ENCODE measurements at places on chromosomes 12 and 14.
A peak's percentile ranks its signal among the peaks of the same experiment; 100 is the strongest.

- H3K27ac ChIP-seq, result no peak overlapping the region
- H3K27me3 ChIP-seq, result no peaks in the 10 kb centered on the region
- peaks cover 21% of the 10 kb centered on the region for H3K36me3 ChIP-seq
- peak overlapping the region; percentile 83 for H3K4me3 ChIP-seq
- peak; percentile 42 for DNase-seq
Measured at GRCh38 chr14:102508774-102509745, 516 bp downstream of the ANKRD9 start.

DNA sequence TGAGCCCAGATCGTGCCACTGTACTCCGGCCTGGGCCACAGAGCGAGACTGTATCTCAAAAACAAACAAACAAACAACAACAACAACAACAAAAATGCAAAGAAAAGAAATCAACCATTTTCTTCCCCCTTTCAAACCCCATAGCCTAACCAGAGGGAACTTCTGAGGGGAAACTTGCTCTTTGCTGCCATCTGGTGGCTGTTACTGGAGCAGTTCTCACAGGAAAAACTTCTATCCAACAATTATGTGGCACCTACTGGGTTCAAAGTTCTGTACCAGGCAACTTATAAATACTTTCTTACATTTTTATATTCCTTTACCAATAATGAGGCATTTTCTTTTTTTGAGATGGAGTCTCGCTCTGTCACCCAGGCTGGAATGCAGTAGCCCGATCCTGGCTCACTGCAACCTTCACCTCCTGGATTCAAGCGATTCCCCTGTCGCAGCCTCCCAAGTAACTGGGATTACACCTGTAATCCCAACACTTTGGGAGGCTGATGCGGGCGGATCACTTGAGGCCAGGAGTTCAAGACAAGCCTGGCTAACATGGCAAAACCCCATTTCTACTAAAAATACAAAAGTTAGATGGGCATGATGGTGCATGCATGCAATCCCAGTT is 50.9 kb upstream of the BICDL1 start:
- no peaks in the 10 kb centered on the region for H3K27me3 ChIP-seq
- no peaks in the 10 kb centered on the region for H3K4me1 ChIP-seq
- DNase-seq, result peak; percentile 83
- H3K36me3 ChIP-seq, result no peaks in the 10 kb centered on the region
- H3K27ac ChIP-seq, result no peak overlapping the region

GRCh38 chr12:16610001-16610585 is 4.1 kb upstream of the LMO3 start:
- peaks cover 23% of the 10 kb centered on the region for H3K27me3 ChIP-seq
- H3K4me3 ChIP-seq, result no peak overlapping the region
- no peaks in the 10 kb centered on the region for H3K36me3 ChIP-seq
- peaks cover 7% of the 10 kb centered on the region for H3K4me1 ChIP-seq
- no peak overlapping the region for H3K27ac ChIP-seq
- DNase-seq, result no peak

GRCh38 chr12:6951551-6952120 is 480 bp downstream of the PTPN6 start:
- no peaks in the 10 kb centered on the region for H3K27me3 ChIP-seq
- peaks cover 8% of the 10 kb centered on the region for H3K36me3 ChIP-seq
- no peak for DNase-seq
- H3K4me1 ChIP-seq, result peaks cover 6% of the 10 kb centered on the region

DNA sequence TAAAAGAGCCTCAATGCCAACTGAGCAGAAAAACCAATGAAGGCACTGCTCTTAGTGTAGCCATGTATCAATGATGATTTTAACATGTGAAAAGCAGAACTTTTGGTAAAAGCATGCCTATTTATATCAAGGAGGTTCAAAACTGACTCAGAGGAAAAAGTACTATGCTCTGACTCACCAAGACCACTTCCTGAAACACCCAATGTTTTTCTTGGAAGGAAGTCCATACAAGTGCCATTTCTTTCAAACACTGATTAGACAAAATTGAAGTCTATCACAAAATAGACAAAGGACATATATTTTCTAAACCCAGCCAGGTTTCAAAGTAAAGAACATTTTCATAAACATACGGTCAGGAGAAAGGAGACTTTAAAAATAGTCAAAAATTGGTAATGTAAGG is 88.6 kb downstream of the EPS8 start:
- no peaks in the 10 kb centered on the region for H3K4me1 ChIP-seq
- no peaks in the 10 kb centered on the region for H3K36me3 ChIP-seq
- H3K27ac ChIP-seq, result no peak overlapping the region
- no peak overlapping the region for H3K4me3 ChIP-seq

GRCh38 chr14:61469781-61470180 is 148.4 kb downstream of the PRKCH start:
- no peak for DNase-seq
- H3K4me3 ChIP-seq, result no peak overlapping the region
- peaks cover 43% of the 10 kb centered on the region for H3K4me1 ChIP-seq

DNA sequence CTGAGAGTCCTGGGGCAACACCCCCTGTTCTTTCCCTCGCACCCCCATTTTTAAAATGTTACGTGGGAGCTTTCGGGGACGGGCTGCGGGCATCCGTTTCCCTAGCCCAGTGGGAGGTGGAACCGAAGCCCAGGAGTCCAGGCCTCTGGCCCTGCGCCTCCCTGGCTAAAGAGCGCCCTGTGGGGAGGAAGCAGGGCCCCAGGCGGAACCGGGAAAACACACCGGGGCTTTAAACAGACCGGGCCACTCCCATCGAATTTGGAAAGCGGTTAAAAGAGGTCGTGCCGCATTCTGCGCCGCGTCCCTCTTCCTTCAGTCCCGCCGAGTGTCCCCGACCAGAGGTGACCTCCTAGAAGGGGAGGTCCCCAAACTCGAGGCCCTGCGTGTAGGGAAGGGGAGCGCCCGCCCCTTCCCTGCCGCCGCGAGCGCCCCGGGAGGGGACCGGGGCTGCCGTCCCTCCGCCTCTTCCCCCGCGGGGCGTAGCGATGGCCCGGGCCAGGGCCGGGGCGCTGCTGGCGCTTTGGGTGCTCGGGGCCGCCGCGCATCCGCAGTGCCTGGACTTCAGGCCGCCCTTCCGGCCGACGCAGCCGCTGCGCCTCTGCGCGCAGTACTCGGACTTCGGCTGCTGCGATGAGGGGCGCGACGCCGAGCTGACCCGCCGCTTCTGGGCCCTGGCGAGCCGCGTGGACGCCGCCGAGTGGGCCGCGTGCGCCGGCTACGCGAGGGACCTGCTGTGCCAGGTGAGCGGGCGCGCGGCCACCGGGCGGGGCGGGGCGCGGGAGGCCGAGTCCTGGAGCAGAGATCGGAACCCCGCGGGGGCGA is at the start of gene HHIPL1:
HHIPL1 (plus strand) TSS at position 407 of the 822 bp plus-strand sequence; CDS start at position 486, 79 bp downstream.
- H3K27ac ChIP-seq, result no peak within 1 kb of the TSS
- H3K36me3 ChIP-seq, result no peaks in the 10 kb centered on the region
- H3K4me3 ChIP-seq, result peak within 1 kb of the TSS; percentile 66
- no peaks in the 10 kb centered on the region for H3K27me3 ChIP-seq

GRCh38 chr14:54177641-54178621 is 218.9 kb upstream of the CDKN3 start:
- DNase-seq, result no peak
- no peak overlapping the region for H3K27ac ChIP-seq
- H3K4me3 ChIP-seq, result no peak overlapping the region

DNA sequence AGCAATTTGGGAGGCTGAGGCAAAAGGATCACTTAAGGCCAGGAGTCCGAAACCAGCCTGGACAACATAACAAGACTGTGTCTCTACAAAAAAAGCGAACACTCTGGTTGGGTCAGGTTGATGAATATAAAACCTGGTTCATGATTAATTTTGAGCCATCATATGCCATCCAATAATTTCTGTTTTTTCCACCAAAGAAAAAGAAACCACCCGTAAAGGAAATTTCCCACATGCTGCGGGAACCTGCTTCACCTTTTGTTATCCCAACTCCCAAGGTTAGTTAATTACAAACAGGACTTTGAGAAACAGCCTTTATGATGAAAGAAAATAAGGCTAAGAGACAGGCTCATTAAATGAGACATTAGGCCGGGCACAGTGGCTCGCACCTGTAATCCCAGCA is 24.1 kb upstream of the BICDL1 start:
- H3K27me3 ChIP-seq, result no peaks in the 10 kb centered on the region
- no peak overlapping the region for H3K27ac ChIP-seq
- H3K4me3 ChIP-seq, result no peak overlapping the region
- no peaks in the 10 kb centered on the region for H3K4me1 ChIP-seq
- no peaks in the 10 kb centered on the region for H3K36me3 ChIP-seq

GRCh38 chr14:92014040-92014439 is 25.8 kb downstream of the TRIP11 start:
- H3K4me1 ChIP-seq, result no peaks in the 10 kb centered on the region
- H3K27ac ChIP-seq, result no peak overlapping the region
- H3K27me3 ChIP-seq, result no peaks in the 10 kb centered on the region

DNA sequence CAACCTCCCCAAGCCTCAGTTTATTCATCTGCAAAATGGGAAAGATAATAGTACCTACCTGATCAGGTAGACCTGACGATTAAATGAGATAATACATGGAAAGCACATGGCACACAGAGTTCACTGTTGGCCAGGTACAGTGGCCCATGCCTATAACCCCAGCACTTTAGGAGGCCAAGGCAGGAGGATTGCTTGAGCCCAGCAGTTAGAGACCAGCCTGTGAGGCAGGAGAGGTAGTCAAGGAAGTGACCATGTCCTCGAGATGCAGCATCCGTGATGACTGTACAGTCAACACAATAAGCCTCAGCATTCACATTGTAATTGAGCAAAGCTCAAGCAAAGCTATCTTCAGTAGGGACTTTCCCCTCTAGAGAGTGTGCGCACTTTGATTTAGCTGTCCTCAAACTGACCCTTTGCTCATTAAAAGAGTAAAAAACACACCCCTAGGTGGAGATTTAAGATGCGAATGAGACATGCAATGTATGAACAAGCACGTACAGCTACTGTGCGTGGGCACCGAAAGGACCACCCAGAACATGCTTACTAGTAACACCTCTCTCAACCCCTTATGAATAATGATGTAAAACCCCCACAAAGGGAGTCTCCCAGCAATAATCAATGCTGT is 9.9 kb downstream of the ISCU start:
- DNase-seq, result no peak
- H3K27ac ChIP-seq, result no peak overlapping the region
- H3K4me3 ChIP-seq, result no peak overlapping the region

DNA sequence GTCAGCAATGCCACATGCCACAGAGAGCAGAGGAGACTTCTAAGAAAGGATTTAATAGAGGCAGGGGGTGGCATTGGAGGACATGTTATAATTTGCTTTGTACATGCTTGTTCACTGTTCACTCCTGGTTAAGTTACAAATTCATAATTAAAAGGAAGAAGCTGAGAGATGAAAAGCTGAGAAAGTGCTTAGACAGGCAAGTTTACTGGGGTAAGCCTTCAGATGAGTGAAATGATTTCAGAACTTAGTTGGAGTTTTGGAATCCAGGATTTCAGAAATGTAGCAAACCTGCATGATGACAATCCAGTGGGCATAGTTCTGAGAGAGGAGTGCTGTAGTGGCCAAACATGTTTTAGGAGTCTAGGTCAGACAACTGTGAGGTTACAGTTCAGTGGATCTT is 67.3 kb upstream of the FBXO33 start:
- no peak overlapping the region for H3K4me3 ChIP-seq
- DNase-seq, result peak; percentile 38
- no peaks in the 10 kb centered on the region for H3K27me3 ChIP-seq
- H3K27ac ChIP-seq, result no peak overlapping the region

GRCh38 chr12:127998988-127999387 is 268.0 kb upstream of the TMEM132C start:
- no peaks in the 10 kb centered on the region for H3K36me3 ChIP-seq
- no peak overlapping the region for H3K27ac ChIP-seq
- no peak overlapping the region for H3K4me3 ChIP-seq

DNA sequence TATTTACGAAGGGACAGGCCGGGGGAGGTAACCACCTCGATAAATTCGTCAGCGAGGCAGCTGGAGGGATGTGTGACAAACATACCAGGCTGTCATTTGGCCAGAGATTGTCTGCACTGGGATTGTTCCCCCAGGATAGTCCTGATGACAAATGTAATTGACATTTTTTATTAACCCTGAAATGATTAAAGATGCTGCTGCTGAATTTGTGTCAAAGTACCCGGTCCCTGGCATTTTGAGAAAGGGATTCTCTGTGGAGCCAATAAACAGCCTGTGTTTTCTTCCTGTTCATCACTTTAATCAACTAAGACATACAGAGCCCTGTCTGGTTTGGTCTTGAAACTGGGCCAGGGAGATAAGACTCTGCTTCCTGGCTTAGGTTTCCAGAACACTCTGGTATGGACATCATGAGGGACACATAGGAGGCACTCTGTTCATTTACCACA is 117.6 kb downstream of the SLC25A47 start:
- H3K36me3 ChIP-seq, result no peaks in the 10 kb centered on the region
- no peak overlapping the region for H3K4me3 ChIP-seq
- H3K27ac ChIP-seq, result no peak overlapping the region

DNA sequence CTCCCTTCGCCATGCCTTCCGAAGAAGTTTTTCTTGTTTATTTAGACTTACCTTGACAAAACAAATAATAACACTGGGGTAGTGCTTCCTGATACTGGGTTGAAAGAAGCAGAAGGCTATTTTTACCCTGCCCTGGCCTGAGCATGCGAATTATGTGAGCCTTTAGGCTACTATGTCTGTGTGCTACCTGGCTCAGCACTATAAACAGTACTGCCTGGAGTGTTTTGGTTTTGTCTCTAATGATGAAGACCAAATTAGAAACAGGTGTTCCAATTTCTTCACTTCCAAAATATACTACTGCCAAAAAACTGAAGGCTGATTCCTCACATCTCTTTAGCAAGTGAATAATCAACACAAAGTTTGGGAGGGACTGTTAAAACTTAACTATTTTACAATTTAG is 7.6 kb upstream of the OVCH1 start:
- H3K27ac ChIP-seq, result no peak overlapping the region
- no peaks in the 10 kb centered on the region for H3K4me1 ChIP-seq
- DNase-seq, result no peak
- H3K4me3 ChIP-seq, result no peak overlapping the region
- H3K36me3 ChIP-seq, result no peaks in the 10 kb centered on the region
- H3K27me3 ChIP-seq, result no peaks in the 10 kb centered on the region

- no peak overlapping the region for H3K27ac ChIP-seq
- H3K4me1 ChIP-seq, result peaks cover 4% of the 10 kb centered on the region
- no peaks in the 10 kb centered on the region for H3K27me3 ChIP-seq
Measured at GRCh38 chr14:22901799-22902198, 17.1 kb downstream of the RBM23 start.

- no peaks in the 10 kb centered on the region for H3K4me1 ChIP-seq
- H3K4me3 ChIP-seq, result peak within 1 kb of the TSS; percentile 79
- peak; percentile 48 for DNase-seq
- H3K27ac ChIP-seq, result no peak within 1 kb of the TSS
Measured at GRCh38 chr12:33439587-33440011, at the start of gene SYT10. SYT10 (minus strand) TSS chr12:33439819; CDS start chr12:33439522, 297 bp downstream.

Data from trophoblast cell (in vitro differentiated cells and primary cell).